ENCODE measurements at places on chromosomes 3 and 15.
A peak's percentile ranks its signal among the peaks of the same experiment; 100 is the strongest.

GRCh38 chr3:30518872-30519271, 87.5 kb upstream of the TGFBR2 start:
- DNase-seq: no peak

- no peak for DNase-seq
Measured at GRCh38 chr3:49880581-49881315, 11.0 kb upstream of the CAMKV start.

DNA sequence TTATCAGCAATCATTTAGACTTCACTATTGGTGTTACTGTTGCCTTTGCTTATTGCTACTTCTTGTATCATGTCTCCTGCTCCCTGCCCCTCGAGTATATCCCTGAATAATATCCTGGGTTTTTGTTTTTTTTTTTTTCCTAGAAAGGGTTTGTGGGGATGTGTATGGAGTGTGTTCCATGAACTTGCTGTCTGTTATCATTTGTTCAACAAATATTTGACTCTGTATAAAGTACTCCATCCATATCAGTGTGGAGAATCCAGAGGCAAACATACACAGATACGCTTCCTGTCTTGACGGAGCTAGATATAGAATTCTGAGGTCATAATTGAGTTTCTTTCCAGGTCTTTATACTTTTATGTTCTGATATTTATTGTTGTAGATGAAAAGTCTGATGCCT, 31.8 kb upstream of the GOLGA6L9 start:
- DNase-seq: no peak

- DNase-seq: no peak
Measured at GRCh38 chr3:65712140-65712539, 326.6 kb downstream of the MAGI1 start.

DNA sequence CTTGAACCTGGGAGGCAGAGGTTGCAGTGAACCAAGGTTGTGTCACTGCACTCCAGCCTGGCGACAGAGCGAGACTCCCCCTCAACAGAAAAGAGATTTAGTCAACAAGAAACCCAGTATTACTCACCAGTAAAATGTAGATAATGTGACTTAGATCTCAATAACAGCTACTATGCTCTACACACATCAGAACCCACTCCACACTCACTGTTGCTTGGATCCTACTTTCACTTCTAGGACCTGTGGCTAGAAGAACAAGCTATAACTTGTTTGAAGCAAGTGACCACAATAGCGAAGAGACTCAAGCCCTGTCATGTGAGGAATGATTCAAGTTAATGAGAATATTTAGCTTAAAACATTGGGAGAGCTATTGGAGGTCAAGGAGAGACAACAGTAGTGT, 100.7 kb downstream of the ANXA2 start:
- DNase-seq: no peak

- no peak for DNase-seq
Measured at GRCh38 chr15:62452026-62452425, 286.9 kb upstream of the C2CD4B start.

DNA sequence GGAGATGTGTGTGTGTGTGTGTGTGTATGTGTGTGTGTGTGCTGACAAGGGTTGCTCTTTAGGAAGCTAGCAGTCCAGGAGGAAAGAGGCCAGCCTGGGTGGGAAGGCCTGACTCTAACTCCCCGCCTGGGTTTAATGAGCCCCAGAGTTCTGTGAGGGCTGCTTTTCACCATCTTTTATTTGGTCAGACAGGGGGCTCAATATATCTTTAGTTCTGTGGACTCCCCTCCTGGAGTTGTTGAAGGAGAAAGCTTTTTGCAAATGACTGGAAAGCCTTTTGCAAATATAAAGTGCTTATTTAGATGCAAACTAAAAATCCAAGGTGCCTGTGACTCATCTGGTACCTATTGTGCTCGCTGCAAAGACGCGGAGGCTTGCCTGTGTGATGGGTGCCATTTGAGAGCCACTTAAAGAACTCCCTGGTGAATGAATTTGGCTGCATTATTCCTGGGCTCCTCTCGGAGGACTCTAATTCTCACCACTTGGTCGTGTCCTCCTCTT, 24.5 kb downstream of the DRD3 start:
- DNase-seq: no peak

GRCh38 chr3:30155755-30156154, 450.6 kb upstream of the TGFBR2 start:
- DNase-seq: no peak

GRCh38 chr3:159458010-159458409, 530.6 kb upstream of the IL12A start:
- no peak for DNase-seq

DNA sequence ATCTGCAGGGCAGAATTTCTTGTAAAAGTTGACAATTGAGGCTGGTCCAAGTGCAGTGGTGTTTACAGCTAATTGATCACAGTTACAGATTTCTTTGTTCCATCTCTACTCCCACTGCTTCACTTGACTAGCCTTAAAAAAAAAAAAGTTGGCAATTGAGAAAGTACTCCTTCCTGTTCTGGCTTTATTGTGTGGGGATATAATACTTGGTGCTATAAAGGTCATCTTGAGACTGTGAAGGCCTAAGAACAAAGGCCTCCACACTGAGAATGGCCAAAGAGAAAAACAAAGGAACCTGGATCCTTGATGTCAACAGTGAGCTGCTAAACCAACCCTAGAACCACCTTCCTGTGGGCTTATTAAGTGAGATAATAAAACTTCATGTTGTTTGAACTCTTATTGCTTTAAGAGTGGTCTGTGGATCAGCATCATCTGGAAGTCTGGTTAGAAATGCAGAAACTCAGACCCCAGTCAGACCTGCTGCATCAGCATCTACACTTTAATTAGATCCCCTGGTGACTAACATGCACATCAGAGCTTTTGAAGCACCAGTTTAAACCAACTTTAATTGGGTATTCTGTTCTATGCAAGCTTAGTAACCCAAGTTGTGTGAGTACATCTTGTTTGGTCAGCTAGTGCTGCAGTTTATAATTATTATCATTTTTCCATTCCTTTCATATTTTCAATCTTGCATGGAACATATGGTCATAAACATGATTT, 55.2 kb downstream of the TMOD3 start:
- no peak for DNase-seq

GRCh38 chr3:149252272-149252671, 30.6 kb upstream of the CP start:
- DNase-seq: no peak

DNA sequence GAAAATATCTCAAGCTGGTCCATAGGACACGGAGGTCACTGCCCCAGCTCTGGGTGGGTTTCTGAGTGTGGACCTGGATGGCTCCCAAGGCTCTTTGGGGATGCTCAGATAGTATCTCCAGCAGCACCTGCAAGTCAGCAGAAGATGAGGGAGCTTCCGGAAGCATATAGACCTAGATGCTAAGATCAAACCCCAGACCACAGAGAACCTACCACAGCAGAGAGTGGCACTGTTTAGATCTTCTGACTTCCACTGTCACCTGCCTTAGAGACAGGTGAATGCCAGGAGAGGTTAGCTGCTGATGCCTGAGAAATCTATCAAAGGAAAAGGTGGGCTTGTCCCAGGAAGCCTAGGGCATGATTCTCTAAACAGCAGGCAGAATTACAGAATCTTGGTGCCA, 105.7 kb upstream of the TRPM1 start:
- no peak for DNase-seq

GRCh38 chr3:69385723-69386555, at the start of gene FRMD4B:
Gene FRMD4B, minus strand, starts transcription at chr3:69386088. Its CDS starts 99 bp downstream, at chr3:69385989.
- no peak for DNase-seq

DNA sequence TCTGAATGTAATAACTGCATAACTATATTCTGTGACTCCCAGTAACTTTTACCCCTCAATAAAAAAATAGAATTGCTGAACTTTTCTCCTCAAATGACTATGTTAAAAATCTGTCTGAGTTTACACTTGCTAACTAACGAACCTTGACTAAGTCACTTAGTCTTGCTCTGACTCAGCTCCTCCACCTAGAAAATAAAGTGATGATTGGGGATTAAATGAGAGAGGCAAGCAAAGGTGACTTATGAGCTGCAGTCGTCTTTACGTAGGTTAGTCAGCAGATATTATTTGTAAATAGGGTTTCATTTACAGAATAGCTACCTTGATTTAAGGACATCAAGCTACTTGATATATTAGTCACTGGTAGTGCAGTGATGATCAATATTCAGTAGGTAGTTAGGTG, 476.9 kb downstream of the MECOM start:
- no peak for DNase-seq

GRCh38 chr15:60673918-60674558, 195.1 kb upstream of the ICE2 start:
- peak; percentile 41 for DNase-seq

GRCh38 chr15:64904189-64904588, 7.5 kb upstream of the ANKDD1A start:
- DNase-seq: no peak

- no peak for DNase-seq
Measured at GRCh38 chr3:8658306-8659212, 14.0 kb upstream of the SSUH2 start.

DNA sequence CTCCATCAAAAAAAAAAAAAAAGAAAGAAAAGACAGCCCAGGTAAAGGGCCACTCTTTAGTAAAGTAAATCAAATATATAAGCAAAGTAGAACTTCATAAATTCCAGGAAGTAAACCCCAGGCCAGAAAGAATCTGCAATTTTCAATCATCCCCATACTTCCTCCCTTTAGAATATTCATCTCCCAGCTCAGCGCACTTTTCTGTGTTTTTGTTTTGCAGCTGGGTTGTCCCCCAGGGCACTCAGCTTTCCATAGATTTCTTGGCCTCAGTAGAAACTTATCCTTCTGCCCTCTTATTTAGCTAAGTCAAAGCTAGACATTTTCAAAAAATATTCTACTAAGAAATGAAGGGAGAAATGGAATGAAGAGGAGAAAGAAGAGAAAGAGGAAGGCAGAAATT, 24.0 kb upstream of the SPRED1 start:
- DNase-seq: no peak

- DNase-seq: no peak
Measured at GRCh38 chr3:110248666-110249065, 823.0 kb upstream of the NECTIN3 start.

DNA sequence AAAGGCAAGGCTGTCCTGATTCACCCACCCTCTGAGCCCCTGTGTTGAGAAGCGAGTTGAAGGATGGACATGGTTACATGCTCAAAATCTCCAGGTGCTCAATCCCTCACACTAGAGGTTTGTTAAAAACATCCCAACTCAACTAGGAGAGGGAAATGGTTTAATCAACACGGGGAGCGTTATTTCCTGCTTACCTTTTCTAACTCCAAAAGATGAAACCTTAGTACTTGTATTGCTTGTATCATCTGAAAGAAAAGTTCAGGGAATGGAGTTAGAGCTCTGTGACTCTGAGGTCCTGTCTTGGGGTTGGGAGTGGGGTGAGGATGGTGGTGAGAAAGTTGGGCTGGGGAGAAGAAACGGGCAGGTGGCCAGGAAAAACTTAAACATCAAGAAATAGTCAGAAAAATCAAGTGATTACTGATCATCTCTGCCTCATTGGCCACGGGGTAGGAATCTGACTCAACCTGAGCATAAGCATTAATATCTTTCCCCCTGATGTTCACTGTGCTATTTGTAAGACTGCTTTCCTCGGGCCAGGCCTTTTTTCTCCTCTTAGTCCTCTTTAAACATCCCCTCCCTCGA, 5.9 kb downstream of the MEIS2 start:
- DNase-seq: no peak

DNA sequence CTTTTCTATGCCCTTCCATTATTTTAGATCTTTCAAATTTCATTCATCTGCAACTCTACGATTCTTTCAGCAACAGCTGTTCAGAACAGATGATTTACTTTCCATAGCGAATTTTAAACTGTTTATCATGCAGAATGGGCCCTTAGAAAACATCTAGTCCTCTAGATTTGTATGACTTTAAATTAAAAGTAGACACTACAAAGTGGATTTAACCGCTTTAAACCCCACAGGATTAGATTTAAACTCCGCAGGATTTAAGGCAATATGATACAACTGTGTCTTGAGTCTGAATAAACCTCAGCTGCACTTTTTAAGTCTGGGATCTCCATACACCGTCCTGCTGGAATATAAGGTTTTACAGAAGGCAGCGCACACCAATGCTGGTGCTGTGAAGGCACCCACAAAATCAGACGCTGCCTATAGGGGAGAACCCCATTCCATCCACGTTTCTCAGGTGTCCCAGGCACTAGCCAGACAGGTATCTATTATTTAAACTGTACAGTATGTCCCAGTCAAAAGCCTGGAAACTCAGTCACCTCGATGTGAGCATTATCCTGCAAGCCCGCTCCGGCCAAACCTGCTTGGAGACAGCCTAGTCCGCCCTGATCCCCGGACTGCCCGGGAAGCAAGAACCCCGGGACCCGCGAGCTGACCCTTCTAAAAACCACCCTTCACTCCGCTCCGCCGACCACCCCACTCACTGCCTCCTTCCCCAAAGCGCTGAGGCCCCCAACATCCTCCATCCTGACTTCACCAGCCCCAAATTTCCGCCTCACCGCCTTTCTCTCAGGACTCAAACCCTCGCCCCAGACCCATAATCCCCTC, 768 bp downstream of the ANO10 start:
- DNase-seq: no peak

DNA sequence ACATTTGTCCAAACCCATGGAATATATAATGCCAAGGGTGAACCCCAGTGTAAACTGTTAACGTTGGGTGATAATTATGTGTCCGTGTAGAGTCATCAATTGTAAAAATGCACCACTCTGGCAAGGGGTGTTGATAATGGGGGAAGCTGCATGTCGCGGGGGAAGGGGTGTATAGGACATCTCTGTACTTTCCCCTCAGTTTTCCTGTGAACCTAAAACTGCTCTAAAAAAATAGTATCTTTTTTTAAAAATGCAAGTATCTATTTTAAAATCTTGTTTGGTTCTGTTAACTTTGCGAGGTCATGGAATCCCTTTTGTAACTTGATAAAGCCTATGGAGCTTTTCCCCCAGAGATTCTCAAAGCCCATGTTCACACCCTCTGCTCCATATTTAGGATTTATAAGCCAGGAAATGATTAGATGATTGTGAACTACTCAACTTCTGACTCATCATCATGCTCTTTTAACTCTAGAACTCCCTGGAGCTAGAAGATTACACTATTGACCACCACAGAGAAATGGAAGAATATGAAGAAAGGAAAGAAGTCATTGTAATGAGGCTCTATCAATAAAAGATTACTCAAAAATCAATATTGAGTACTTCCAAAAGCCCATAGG, 56.1 kb upstream of the C3orf49 start:
- no peak for DNase-seq
